ENCODE measurements at places on chromosomes 7 and 10.

DNA sequence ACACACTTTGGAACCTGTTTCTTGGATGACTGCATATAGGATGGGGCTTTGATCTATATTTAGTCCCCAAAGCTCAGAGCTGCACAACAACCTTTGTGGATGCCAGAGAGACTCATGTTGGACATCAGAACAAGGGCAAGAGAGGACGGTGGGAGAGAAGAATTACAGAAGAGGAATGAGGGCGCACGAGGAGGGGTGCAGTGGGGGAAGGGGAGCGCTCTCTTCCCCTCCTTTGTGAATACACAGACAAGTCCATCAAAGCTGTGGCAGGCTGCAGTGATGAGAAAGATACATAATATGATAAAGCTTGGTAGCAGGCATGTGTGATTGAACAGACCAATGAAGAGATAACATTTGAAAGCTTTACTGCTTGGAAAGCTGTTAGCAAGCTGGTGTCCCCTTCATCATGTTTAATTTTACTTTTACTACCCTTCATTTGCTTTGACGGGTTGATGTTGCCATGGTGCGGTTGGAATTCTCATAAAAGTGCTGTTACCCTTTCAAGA is 857.8 kb downstream of the KCNMA1 start:
- no peak for DNase-seq

DNA sequence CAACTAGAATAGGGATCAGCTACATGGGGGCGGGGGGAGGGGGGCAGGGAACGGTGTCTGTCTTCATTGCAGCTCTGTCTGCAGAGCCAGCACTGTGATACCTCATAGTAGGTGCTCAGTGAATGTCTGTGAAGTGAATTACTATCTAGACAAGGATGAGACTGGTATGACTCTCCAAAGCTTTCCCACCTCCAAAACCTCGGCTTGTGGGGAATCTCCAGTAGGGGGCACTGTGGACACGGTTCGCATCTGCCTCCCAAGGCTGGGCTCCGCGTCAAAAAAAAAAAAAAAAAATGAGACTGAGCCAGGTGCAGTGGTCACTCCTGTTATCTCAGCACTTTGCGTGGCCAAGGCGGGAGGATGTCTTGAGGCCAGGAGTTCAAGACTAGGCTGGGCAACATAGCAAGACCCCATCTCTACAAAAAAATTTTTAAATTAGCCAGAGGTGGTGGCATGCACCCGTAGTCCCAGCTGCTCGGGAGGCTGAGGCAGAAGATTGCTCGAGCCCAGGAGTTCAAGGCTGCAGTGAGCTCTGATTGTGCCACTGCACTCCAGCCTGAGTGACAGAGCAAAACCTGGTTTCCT is 9.6 kb downstream of the TRIM56 start:
- no peak for DNase-seq

DNA sequence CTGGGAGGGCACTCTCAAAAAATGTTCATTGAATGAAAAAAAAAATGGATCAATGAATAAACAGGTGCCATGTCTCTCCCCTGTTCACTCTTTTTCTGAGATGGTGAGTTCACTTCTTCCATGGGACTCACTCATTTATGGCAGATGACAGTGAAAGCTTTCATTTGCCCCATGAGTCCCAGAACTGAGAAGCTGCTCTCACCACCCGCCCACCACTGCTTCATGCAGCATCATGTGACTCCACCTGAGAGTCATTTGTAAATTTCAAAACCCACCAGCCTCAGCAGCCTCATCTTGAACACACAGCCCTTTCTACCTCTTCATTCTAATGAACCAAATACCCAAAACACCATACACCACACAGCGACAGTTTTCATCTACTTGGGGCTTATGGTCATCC is 64.9 kb downstream of the SCRN1 start:
- DNase-seq, result no peak

DNA sequence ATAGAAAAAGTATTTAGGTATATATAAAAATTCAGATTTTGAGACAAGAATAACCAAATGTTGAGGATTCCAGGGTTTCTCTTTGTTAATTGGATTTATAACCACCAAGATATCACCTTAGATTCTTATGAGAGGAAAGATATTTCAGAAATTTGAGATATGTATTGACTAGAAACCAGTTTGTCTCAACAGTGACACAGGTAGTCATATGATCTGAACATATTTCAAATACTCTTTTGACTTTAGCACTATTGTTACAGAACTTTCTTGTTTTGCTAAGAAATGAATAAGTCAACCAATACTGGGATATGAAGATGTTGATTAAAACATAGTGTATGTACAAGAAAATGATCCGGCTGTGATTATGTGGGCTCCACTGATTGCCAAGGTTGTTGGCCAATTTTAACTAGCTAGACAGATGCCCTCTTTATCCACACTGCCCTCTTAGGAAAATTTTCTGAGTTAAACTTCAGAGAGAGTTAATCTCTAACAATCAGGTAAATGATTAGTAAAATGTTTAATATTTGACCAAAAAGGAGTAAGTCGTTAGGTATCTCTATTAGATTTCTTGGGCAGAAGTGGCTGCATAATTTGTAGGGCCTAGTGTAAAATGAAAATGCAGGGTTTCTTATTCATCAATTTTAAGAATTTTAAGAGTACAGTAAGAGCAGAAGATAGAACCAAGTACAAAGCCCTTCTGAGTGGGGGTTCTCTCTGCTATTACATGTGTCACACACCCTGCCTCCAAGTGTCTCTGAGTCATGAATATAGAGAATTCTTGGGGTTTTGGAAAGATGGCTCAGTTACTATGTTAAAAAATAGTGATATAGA is 376.0 kb downstream of the TFEC start:
- DNase-seq, result no peak

DNA sequence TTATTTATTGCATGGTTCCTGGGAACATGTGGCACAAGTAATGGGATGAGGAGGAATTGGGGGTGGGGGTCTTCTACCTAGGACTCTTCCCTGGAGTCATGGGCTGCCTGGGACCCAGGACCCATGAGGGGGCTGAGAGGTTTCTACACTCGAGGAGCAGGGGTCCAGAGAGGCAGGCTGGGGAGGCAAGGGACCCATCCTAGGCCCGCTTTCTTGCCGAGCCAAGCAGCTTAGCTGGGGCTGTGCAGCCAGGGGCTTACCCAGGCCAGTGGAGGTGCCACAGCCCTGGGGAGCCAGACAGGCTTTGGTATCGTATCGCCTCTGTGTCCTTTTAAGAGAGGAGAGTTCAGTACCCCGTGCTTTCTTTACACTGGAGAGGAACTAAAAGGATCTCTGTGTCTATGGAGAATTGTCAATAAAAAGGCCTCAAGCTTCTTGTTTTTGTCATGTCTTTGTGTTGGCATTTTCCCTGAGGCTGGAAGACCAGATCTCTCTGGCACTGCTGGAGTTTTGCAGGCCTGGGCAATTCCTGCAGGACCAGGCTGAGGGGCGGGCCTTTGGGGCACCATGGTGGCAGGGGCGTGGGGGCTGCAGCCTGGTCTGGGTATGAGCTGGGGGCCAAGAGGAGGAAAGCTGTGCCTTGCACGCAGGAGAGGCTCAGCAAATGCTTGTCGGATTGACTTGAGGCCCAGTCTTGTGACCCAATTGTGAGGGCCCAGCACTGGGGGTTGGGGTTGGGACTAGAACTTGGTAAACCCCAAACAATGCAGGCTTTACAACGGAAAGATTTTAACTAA is 11.1 kb downstream of the SFRP5 start:
- DNase-seq, result no peak

DNA sequence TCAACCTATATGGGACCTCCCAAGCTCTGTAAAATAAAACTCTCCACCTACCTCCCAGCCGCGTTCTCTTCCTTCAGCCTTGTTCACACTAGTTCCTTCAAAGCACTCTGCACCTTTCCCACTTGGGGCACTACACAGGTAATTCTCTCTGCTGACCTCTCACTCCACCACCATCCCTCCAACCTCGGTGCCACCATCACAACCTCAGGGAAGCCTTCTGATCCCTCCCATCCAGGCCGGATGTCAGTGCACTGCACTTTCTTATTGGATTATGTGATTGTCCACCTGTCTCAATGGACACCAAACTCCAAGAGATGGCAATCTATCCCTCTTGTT is 7.0 kb downstream of the LARP4B start:
- DNase-seq, result no peak

GRCh38 chr7:41529831-41530230 is 173.1 kb downstream of the INHBA start:
- DNase-seq, result no peak

DNA sequence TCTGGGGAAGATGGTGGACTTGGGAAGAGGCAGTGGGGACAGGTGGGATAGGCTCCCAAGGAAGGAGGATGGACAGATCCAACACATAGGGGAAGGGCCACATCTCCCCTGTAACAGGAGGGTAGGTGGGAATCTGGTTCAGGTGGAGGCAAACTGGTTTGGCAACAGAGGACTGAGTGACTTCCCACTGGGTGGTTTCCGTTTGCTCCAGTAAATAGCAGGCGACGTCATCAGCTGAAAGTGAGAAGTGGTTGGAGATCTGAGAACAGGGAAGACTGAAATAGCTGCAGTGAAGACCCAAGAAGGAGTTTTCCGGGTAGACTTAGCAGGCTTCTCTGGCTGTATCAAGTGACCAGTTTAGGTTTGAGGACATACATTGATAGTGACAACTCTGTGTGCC is 504.4 kb downstream of the GALNT17 start:
- no peak for DNase-seq

- no peak for DNase-seq
Measured at GRCh38 chr10:87702260-87702972, 42.7 kb downstream of the PAPSS2 start.

GRCh38 chr7:72805526-72806494 is 22.2 kb downstream of the TYW1B start:
- DNase-seq, result no peak

- DNase-seq, result no peak
Measured at GRCh38 chr10:132697578-132698200, 88.3 kb downstream of the NKX6-2 start.

GRCh38 chr7:48180981-48181380 is 9.7 kb downstream of the ABCA13 start:
- no peak for DNase-seq

DNA sequence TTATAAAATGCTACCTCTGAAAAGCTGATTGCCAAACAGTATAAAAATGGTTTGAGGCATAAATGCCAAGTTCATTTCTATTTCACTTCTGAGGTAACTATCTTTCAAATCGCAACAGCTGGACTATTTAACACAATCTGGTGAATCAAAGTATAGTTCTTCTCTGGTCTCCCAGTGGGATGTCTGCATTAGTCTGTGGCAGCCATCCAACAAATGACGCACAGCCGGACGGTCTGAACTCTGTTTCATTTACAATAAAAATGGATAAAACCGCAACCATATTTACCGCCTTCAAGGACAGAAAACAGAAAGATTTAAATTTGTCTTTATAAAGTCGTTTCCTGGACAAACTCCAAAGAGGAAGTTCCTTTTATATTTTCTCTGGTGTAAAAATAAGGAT is 41.9 kb downstream of the ENO4 start:
- DNase-seq, result peak; percentile 56

- DNase-seq, result no peak
Measured at GRCh38 chr7:126236261-126236660, 1016.5 kb downstream of the GRM8 start.

DNA sequence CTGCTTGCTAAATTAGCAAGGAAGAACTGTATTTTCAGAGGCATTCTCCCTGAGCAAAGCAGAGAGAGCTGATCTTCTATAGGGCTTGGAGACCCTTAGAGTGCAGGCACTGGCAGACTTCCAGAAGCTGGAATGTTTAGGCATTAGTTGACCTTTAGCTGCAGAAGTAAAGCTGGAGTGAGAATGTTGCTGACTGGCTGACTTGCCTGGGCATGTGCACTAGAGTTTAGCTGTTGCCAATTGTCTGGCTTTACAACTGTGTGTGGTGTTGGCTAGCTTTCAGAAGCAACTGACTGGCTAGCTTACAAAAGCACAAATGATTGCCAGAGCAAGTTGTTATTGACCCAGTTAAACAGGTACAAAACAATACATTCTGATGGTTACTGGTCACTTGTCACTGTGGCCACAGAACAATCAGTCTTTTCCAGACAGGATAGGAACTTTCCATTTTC is 25.1 kb downstream of the FAM13C start:
- DNase-seq, result no peak

DNA sequence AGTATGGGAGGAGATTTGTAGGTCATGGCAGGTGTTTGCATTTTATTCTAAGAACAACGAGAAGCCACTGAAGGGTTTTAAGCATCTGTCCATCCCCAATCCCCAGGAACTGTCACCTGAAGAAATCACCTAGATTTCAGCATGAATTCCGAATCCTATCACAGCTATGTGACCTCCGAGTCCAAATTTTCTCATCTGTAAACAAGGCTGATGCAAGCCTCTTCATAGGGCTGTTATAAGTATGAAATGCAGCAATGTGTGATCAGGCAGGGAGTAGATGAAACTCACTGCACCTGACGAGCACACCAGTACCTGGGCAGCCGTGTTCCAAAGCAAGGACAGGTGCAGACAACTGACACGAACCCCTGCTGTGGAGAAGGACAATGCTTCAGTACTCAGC is 14.0 kb downstream of the HABP2 start:
- DNase-seq, result no peak

DNA sequence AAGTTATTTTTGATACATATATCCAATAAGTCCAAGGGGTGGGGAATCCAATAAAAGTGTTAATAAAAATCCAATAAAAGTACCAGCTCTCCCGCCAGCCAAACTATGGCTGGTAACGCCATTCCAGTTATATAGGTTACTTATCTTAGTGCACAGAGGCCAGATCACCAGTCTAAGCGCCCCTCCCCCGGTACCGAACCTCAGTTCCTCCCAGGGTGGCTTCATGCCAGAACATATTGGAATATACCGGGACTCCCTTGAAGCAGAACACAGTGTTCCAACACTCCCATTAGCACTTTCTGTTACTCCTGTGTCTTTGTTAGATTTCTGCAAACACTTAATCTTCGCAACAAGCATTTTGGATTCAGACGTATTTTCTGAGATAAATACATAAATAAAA is 7.5 kb downstream of the FBH1 start:
- DNase-seq, result no peak

- DNase-seq, result no peak
Measured at GRCh38 chr7:11843113-11843765, 11.2 kb upstream of the THSD7A start.

DNA sequence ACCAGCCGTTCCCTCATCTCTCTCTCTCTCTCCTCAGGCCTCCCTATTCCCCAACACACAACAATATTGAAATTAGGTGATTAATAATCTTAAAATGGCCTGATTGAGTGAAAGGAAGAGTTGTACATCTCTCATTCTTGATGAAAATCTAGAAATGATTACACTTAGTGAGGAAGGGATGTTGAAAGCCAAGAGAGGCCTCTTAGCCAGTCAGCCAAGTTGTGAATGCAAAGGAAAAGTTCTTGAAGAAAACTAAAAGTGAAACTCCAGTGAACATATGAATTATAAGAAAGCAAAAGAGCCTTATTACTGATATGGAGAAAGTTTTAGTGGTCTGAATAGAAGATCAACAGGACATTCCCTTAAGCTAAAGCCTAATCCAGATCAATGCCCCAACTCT is 695.1 kb downstream of the GRID1 start:
- DNase-seq, result no peak
